ENCODE measurements at places on chromosomes 16 and 17.
A peak's percentile ranks its signal among the peaks of the same experiment; 100 is the strongest.

DNA sequence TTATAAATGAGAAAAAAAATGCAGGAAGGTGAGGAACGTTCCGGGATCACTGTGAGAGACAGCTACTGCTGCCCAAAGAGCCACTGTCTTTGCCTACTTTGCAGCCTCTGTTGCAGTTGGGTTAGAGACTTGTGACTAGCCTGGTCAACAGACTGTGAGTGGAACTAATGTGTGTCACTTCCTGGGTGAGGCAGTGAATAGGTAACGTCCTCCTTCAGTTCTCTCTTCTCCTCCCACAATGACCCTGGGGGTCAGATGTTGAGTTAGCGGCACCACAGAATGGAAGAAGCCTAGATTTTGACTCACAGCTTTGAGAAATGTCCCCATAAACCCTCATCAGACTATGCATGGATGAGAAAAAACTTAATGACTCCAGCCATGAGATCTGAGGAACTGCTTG is 5.2 kb downstream of the C16orf46 start:
- DNase-seq, result no peak

DNA sequence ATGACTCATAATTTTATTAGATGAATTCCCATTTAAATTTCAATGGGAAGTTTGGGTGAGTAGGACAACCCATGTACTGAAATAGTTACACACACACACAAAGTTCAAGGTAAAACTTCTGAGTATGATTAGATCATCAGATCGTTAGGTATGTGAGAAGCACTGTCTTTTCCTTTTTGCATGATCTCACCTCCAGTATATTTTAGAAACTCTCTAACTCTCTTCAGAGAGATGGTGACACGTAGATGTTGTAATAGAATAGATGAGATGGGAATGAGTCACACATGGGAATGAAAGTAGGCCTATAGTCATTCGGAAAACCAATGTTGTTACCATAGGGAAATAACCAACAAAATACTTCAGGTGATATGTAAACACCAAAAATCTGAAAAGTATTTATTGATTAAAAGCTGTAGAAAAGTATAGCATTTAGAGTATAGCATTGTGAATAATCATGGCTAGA is 22.2 kb downstream of the KRT23 start:
- no peak for DNase-seq

DNA sequence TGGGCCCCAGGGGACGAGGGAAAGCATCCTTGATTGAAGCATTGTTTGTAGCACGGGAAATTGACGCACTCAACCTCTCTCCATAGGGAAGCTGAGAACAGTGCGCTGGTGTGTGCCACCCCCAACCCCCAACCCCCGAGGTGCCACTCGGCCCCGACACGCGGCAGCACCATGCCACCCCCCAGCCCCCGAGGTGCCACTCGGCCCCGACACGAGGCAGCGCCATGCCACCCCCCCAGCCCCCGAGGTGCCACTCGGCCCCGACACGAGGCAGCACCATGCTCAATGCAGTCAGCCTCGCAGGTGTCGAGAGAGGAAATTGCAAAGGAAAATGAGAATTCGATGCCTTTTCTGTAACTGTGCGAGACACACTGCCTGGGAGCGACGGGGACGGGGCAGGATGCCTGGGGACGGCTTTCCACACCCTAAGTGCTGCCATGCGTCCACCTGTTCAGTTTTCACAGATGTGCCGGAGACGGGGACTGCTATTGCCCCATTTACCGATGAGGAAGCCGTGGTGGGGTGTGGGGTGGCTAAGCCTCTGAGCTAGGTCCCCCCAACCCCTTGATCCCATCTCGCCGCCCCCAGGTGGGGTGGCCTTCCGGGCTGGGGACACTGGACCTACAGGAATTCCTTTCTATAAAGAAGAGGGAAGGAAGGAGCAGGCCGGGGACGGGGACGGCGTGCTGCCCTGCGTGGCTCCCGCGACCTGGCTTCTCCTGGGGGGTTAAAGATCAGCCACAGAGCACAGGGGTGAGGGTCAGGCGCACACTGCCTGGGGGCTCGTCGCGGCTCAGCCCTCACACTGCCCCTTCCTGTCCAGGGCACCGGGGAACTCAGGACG is 9.8 kb downstream of the CBFA2T3 start:
- DNase-seq, result no peak

DNA sequence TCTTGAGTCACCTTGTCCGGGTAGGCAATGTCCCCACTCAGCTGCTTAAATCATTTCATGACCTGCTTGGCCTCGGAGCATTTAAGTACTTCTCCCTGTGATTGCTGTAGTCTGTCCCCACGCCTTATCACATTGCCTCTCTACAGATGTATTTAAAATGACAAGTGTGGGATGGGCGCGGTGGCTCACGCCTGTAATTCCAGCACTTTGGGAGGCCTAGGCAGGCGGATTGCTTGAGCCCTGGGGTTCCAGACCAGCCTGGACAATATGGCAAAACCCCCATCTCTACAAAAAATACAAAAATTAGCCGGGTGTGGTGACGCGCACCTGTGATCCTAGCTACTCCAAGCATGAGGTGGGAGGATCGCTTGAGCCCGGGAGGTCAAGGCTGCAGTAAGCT is 1.3 kb upstream of the GJC1 start:
- DNase-seq, result no peak

DNA sequence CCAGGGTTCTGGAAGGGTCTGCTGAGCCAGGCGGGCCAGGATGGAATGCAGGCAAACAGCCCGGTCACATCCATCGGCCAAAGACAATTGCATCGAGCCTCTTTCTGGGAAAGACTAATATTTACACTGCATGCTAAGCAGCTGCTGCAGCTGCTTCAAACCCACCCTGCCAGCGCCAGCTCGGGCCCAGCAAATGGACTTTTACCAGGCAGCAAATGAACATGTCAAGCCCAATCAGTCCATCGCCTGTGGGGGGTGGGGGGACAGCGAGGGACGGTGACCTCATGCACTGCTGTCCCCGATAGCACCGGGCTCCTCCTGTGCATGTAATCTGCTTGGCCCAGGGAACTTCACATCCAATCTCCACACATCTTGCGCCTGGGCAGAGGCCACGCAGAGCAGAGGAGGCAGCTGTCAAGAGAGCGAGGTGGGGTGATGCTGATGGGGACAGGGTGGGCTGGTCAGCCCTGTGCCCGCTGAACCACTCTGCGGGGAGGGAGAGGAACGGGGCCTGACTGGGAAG is 39.4 kb upstream of the CDH5 start:
- no peak for DNase-seq

- no peak for DNase-seq
Observed at GRCh38 chr16:14668556-14669223, 25.4 kb downstream of the PLA2G10 start.

- DNase-seq, result no peak
Observed at GRCh38 chr16:47463771-47464624, 2.9 kb downstream of the PHKB start.

DNA sequence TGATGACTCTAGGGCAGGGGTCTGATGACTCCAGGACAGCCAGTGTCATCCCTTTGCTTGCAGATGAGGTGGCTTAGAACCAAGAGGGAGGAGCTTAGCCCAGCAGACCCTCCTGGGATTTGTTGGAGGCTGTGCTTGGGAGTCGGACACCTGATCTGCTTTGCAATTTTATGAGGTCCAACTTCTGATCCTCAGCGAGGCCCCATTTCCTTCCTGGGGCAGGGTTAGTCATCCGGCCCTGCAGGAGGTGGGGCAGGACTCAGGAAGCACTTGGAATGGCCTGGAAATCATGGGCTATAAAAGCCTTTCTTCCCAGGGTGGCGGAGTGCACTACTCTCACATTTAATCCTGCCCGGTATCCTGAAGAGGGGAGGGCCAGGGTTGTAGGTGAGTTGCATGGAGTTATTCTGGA is 168.5 kb downstream of the MSI2 start:
- no peak for DNase-seq

DNA sequence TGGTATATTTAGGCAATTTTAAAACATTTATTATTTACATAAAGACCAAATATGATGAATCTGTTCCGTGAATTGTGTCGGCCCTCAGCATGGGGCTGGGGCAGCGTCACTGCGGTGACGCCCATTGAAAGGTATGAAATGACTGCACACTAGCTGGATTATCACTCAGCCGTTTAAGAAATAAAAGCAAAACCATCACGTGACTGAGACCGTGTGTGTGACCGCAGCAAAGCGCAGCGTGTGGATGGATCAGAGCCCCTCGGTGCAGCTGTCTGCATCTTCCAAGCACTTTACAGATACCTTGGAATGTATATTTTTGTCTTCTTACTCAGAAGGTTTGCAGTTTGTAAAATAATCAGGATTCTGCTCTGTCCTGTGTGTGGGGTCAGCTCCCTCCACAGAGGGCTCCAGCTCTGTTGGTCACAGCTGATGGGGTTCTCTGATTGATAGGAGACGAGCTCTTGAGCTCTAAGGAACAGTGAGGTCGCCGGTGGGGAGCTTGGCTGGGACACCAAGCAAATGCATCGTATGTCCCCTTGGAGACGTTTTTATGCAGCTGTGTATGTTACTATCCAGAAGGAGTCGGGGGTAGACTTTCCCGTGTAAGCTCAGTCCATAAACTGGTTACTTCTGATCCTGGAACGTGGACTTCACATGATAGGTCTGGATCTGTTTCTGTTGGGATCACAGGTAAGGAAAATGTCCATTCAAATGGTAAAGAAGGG is 45.1 kb downstream of the WDR45B start:
- no peak for DNase-seq

DNA sequence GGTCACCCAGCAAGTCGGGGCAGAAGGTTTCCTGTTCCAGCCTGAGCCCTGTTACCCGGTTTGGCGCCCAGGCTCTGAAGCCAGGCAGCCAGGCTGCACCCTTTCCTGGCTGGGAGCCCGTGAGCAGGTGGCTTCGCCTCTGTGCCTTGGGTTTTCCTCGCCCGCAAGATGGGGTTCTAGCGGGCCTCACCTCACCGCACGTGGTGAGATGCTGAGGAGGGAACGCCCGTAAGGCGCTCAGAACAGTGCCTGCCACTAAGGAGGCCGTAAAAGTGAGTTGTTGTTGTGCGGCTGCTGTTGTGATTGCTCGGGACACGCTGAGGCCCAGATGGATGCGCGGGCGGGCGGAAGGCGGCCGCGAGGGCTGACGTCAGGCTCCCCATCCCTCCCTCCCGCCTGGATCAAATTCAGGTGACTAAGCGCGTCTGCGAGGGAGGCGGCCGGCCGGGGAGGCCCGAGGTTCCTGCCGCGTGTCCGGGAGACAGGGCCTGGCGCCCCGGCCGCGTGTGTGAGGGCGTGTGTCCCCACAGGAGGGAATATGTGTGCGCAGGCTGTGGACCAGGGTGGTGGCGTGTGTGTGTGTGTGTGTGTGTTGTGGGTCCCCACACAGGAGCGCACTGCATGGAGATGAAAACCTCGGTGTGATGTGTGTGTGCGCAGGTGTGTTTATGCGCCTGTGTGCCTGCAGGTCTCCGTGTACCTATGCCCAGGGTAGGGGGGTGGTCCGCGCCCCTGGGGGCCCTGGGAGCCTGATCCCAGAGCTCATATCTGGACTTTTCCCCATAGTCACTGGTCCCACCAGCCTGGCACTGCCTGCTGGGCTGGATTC is 4.3 kb downstream of the CAMKK1 start:
- DNase-seq, result no peak

- no peak for DNase-seq
Observed at GRCh38 chr16:30351586-30352419, 3.3 kb downstream of the CD2BP2 start.

DNA sequence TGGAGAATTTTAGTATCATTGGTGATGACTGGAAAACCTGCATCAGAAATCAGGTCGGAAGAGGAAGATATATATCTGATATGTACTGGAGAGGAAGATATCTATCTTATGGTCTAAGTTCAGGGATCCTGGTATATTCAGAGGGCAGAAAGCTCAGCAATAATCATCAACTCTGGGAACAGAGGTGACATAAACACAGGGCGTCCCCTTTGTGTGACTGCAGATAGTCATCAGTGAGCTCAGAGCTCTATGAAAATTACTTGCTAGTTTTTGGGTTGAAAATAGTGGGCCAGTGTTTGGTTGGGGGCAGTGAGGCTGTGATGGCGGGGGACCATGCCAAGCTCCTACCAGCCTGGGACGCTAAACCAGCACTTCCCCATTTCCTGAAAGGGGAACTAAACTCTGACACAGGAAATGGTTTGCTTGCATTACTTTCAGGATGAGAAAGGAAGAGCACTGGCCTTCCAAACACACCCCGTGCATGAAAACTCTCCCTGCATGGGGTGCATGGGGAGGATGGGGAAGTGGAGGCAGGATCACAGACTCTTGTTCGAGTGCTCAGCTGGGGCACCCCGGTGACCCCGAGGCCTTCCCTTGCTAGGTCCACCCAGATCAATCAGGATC is 15.8 kb downstream of the NOD2 start:
- no peak for DNase-seq

DNA sequence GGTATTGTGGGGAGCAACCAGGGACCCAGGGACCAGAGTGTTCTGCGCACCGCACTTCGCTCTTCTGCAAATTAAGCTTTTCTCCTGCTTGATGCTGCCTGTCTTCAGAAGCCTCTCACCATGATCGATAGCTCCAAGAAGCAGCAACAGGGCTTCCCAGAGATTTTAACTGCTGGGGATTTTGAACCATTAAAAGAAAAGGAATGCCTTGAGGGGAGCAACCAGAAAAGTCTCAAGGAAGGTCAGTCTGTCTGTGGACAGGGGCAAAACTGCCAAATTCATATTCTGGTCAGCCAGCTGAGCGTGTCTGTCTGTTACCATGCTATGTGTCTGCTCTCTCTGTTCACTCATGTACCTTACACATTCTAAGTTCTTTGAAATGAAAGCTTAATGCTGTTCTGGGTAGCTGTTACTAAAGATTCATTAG is 115.7 kb downstream of the MRTFB start:
- DNase-seq, result no peak

- peak; percentile 15 for DNase-seq
Observed at GRCh38 chr17:4199818-4200402, 56.9 kb downstream of the CYB5D2 start.

- DNase-seq, result peak; percentile 64
Observed at GRCh38 chr17:4969047-4969550, 1.5 kb upstream of the SPAG7 start.

GRCh38 chr16:76346210-76346609 is 69.0 kb downstream of the CNTNAP4 start:
- no peak for DNase-seq

- DNase-seq, result no peak
Observed at GRCh38 chr16:74298104-74298503, 1.5 kb downstream of the PSMD7 start.

DNA sequence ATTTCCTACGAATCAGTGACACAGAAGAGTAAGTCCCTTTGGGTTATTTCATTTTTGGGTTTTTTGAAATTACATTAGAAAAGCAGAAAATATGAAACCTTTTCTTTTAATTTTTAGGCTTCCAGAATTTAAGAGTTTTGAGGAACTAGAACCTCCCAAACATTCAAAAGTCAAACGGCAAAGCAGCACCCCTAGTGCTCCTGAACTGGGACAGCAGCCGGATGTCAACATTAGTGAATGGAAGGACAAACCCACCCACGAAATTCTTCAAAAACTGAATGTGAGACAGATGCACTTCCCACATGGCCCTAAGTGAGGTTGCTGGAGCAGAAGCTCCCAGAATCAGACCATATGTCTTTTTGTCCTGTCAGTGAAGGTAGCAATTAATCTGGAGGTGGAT is 199.4 kb downstream of the PHKB start:
- DNase-seq, result no peak

DNA sequence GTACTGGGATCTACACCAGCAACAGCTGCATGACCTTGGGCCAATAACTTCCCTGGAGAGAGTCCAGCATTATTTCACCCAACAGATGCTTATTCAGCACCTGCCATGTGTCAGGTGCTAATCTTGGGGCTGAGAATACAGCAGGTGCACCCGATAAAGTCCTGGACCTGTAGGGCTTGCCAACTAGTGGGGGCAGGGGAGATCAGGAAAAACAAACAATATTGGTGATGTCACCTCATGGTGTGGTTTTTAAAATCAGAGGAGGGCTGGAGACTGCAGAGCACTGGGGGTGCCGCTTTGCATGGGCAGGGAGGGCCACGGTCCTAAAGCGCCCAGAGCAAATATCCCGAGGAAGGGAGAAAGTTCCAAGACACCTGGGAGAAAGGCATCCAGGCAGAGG is 218.8 kb downstream of the C16orf95 start:
- DNase-seq, result no peak

Data from activated naive CD8-positive, alpha-beta T cell treated with anti-CD3 and anti-CD28 coated beads, Interleukin-2, amount 50 U/mL, for 24 hours (primary cell).